ENCODE measurements at places on chromosomes 3 and 15.

DNA sequence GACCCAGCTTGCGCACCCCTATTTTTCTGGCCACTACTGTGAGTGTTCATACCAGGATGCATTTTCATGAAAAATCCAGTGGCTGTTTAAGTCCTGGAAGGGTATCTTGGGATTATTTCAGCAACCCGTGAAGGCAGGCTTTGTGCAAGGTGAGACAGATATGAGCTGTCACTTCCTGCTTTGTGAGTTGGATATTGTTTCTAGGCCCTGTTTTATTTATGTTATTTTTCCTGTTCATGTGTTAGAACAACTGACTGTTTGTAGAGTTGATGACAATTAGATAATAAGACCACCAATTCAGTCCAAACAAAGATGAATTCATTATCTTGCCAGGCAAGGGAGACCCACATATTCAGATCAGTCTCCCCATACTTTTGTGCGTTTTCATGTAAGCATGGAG, 42.5 kb downstream of the ZBTB38 start:
- DNase-seq: no peak

GRCh38 chr3:155763870-155764463, 19.1 kb upstream of the PLCH1 start:
- DNase-seq: no peak

DNA sequence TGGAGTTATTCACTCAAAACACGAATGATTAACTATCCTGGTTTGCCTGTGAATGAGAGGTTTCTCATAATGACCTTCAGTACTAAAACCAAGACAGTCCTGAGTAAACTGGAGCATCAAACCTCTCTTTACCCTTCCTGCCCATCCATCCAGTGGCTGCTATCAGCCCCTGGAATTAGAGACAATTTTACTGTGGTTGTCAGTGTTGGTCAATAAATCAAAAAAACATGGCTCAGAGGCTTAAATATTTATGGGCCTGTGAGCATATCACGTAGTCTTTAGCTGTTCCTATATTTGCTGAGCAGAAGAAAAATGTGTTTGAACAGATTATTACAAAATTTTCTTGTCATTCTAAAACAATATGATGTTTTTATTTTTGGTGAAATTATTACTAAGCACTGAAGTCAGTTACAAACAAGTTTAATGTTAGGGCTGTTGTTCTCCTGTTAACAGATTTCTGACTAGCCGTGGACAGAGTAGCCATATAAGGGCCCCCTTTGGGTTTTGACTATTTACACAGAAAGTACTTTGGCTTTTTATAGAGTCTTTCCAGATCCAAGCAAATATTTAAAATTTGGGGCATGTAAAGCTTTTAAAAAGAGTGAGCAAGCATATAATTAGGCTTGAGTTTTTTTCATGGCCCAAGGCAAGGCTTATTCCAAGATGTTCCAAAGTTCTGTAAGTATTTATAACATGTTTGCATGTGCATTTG, 580.9 kb downstream of the DIPK2A start:
- DNase-seq: no peak

DNA sequence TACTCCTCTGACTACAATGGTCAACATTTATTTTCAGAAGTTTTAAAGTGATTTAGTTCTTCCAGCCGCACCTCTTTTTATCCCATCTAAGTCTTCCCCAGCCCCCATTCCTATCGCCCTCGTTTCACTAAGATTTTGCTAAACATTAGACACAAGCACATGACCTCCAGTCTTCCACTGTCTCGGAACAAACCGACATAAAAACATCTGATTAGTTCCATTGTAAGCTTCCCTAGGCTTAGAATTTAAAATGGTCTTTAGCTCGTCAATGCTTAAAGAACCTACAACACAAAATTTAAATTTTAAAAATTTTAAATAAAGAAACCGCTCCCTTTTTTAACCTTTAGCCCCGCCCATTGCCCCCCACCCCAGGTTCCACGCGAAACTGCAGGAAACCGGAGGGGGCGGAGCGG, 284 bp upstream of the TSC22D2 start:
- no peak for DNase-seq

GRCh38 chr3:27976933-27977332, 254.8 kb upstream of the EOMES start:
- DNase-seq: no peak

DNA sequence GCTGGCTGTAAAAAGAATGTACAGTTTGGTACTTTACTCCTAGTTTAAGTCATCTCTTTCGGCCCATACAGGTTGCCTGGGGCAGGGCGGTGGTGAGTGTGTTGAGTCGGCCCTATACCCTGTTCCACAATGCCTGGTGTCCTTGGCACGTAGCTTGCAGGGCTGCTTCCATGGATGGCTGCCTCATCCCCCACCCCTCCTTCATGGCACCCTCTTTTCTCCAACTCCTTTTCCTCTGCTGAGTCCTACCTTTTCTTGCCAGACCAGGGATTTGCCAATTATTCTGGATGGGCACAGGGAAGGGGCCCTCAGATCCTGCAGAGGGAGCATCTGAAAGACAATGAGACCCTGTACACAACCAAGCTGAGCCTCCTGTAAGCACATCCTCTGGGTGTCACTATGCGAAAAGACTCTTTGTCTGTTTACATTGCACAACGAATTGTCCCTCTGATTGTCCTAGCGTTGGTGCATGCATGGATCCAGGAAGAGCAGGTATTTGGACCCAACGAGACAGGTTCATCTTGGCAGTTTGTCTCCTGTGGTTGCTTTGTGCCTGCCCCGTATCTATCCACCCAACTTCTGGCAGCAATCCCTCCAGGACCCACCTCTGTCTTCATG, 73.6 kb upstream of the CGNL1 start:
- no peak for DNase-seq

- no peak for DNase-seq
Observed at GRCh38 chr15:33377204-33377603, 66.4 kb downstream of the RYR3 start.

DNA sequence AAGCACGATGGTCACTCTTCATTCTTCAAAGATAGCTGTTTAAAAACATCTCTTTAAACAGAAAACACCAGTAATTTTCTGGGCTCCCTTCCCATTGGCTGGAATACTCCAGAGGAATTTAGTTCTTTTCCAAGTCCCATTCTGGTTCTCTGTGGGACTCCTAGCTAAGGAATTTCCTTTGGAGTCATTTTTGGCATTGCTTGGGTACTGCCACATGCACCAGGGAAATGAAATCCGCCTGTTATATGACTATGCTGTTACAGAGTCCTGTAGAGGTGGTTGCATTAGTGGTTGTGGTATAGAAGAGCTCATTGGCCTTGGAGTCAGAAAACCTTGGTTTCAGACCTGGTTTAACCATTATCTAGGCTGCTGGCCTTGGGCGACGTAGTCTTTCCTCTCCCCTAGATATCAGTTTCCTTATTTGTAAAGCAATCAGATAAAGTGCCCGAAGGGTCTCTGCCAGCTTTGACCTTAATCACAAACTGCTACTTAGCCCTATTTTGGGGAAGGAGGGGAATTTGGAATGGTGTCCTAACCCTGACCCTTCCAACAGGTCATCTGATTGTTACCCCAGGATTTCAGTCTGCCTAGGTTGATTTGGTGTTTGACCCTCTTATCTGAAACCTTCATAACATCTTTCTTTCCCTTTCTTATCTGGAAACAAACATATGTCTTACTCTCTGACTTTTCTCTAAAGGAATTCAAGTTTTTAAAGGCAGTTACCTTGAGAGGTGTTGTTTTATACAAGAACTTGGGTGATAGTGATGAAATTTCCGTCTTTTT, 13.4 kb downstream of the RTP1 start:
- DNase-seq: no peak

- peak; percentile 51 for DNase-seq
Observed at GRCh38 chr3:119297169-119297568, 3.0 kb downstream of the ARHGAP31 start.

DNA sequence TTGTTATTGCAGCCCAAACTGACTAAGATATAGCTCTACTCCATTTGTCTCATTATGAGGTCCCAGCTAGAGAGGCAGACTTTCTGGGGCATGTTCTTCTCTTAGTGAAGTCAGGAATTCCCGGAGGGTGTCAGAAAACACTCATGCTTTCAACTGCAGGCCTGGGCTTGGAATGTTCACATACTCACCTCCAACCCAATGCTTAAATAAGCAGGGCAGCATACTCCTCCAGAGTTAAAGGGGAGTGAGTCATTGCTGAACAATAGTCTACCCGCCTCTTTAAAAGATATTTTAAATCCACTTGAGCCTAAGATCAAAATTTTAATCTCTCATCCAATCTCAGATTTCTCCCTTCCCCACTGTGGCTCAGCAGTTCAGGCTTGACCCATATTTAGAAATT, 167.8 kb upstream of the DPH6 start:
- DNase-seq: no peak

DNA sequence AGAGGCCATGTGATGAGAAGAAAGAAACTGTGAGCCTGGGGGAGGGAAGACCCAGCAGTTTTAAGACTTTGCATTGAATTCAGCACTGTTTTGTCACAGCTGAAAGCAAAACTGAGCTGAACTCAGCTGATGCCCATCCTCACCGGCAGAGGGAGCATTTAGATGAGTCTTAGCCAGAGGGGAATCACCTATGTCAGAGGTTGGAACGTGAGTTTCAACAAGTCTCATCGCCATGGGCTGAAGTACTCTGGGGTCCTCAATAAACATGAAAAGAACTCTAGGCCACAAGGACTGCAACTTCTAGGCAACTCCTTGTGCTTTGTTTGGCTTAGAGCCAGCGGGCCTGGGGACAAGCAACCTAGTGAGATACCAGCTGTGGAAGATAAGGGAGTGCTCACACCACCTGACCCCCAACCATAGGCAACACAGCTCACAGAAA, 324.5 kb downstream of the TBL1XR1 start:
- peak; percentile 38 for DNase-seq

- DNase-seq: no peak
Observed at GRCh38 chr3:99938270-99938911, 120.7 kb downstream of the CMSS1 start.

Data from femur (tissue), 1 donor.